ENCODE measurements at places on chromosomes 1 and 21. TPM values are rescaled to one million over a fixed set of nuclear protein-coding genes. Genes with fewer than 3 reads are reported as not detected.

Gene DPM3
- 47.4 TPM for total RNA-seq

GRCh38 chr1:62823556-62823955 is 39.6 kb downstream of the ATG4C start:
- no peaks in the 10 kb centered on the region for H3K4me1 ChIP-seq
- H3K4me3 ChIP-seq = no peak overlapping the region
- H3K27me3 ChIP-seq = no peaks in the 10 kb centered on the region
- peaks cover 20% of the 10 kb centered on the region for H3K36me3 ChIP-seq

- no peaks in the 10 kb centered on the region for H3K36me3 ChIP-seq
- H3K4me1 ChIP-seq = no peaks in the 10 kb centered on the region
- H3K27me3 ChIP-seq = no peaks in the 10 kb centered on the region
- no peak overlapping the region for H3K27ac ChIP-seq
- no peak overlapping the region for H3K4me3 ChIP-seq
- DNase-seq = no peak
Measured at GRCh38 chr1:51719146-51719545, 102.3 kb downstream of the OSBPL9 start.

GRCh38 chr1:236702791-236703394 is 16.6 kb downstream of the ACTN2 start:
- no peaks in the 10 kb centered on the region for H3K27me3 ChIP-seq
- no peak overlapping the region for H3K27ac ChIP-seq
- no peaks in the 10 kb centered on the region for H3K36me3 ChIP-seq
- no peak for DNase-seq
- no peak overlapping the region for H3K4me3 ChIP-seq

DNA sequence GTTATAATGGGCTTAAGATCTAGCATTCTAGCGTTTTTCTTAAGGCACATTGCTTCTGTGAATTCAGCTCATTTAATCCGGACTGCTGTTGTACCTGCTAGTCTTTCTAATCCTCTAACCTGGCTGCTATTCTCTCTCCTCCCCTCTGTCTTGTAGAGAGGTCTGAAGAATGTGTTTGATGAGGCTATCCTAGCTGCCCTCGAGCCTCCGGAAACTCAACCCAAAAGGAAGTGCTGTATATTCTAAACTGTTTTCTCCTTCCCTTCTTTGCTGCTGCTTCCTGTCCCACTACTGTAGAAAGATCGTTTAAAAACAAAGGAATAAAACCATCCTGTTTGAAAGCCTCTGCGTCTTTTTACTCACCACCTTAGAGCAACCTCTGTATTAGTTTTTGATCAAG is 37.3 kb downstream of the CDC42 start:
- H3K27me3 ChIP-seq = no peaks in the 10 kb centered on the region
- H3K27ac ChIP-seq = peak overlapping the region; percentile 74
- H3K4me3 ChIP-seq = no peak overlapping the region
- H3K36me3 ChIP-seq = peaks cover 32% of the 10 kb centered on the region
- peaks cover 13% of the 10 kb centered on the region for H3K4me1 ChIP-seq

DNA sequence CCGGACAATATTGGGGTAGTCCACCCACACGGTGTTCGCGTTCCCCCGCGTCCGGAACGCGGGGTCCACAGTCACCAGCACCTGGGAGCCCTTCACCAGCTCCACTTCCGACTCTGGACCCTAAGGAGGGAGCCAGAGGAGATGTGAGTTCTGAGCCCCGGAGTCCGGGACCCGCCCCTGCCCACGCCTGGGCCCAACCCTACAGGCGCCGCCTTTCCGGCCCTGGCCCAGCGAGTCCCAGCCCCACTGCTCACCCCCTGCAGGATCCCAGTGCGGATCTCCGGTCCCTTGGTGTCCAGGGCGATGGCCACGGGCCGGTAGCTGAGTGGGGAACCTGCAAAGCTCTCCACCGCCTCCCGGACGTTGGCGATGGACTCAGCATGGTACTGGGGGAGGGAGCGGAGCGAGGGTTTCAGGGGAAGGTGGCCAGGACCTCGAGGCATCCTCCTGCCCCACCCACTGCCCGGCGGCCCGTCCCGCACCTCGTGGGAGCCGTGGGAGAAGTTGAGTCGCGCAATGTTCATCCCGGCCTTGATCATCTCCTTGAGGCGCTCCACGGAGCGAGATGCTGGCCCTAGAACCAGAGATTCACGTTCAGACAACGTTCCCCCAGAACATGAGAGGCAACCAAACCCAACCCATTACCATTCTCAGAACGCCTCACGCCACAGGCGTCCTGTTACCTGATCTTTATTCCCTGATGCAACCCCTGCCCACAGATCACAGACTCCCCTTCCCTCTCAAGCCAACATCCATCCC is 5.9 kb downstream of the PKLR start:
- H3K27ac ChIP-seq = no peak overlapping the region
- no peaks in the 10 kb centered on the region for H3K36me3 ChIP-seq
- peak; percentile 68 for DNase-seq
- H3K4me1 ChIP-seq = no peaks in the 10 kb centered on the region
- peak overlapping the region; percentile 74 for H3K4me3 ChIP-seq

DNA sequence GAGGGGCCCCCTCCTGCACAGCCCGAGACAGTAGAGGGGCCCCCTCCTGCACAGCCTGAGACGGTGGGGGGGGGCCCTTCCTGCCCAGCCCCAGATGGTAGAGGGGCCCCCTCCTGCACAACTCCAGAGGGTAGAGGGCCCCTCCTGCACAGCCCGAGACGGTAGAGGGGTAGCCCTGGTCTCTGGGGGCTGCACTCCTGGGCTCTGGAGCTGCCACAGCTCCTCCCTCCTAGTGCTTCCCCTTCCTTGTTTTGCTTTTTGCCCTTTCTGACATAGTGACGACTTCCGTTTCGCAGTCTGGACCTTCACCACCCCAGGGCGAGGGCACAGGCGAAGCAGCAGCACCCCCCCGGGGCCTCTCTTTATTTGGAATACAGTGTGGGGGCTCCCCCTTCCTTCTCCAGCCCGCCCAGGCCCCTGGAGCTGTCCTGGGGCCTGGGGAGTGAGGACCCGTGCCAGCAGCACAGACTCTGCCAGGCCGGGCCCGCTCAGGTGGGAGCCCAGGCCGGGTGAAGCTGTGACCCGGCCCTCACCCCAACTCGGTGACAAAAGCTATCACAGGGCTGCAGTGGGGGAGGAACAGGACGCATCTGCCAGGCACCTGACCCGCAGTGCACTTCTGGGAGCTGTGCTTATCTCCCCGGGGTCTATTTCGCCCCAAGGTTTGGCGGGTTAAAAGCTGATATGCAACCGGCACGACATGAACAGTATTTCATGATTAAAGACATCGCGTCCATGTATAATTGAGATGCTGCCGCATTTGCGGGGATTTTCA is 1.1 kb upstream of the PRXL2B start:
- DNase-seq = peak; percentile 52
- H3K4me1 ChIP-seq = no peaks in the 10 kb centered on the region
- H3K27ac ChIP-seq = no peak overlapping the region
- H3K36me3 ChIP-seq = peaks cover 10% of the 10 kb centered on the region
- H3K27me3 ChIP-seq = no peaks in the 10 kb centered on the region

DNA sequence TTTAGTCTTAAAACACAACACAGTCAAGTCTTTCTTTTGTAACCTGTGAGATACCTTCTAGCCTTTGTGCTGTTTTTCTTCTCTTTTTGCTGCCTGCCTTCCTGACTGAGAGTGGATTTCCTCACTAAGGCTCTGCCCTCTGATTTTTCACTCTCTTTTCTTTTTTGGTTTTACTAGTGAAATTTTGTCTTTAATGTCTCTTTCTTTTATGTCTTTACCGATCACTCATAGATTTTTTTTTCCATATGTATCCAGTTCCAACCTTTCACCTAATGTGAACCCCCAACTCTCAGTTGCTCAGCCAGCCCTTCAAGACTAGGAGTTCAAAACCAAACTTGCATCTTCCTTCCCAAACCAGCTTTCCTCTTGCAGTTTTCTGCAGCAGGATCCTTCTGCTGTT is 6.5 kb downstream of the LGALS8 start:
- no peak for DNase-seq
- H3K27me3 ChIP-seq = no peaks in the 10 kb centered on the region
- H3K27ac ChIP-seq = no peak overlapping the region
- H3K4me3 ChIP-seq = no peak overlapping the region
